Fibroblast of skin of right biceps (primary cell): ENCODE measurements at places on chromosomes 5 and 9.
A peak's percentile ranks its signal among the peaks of the same experiment; 100 is the strongest.

DNA sequence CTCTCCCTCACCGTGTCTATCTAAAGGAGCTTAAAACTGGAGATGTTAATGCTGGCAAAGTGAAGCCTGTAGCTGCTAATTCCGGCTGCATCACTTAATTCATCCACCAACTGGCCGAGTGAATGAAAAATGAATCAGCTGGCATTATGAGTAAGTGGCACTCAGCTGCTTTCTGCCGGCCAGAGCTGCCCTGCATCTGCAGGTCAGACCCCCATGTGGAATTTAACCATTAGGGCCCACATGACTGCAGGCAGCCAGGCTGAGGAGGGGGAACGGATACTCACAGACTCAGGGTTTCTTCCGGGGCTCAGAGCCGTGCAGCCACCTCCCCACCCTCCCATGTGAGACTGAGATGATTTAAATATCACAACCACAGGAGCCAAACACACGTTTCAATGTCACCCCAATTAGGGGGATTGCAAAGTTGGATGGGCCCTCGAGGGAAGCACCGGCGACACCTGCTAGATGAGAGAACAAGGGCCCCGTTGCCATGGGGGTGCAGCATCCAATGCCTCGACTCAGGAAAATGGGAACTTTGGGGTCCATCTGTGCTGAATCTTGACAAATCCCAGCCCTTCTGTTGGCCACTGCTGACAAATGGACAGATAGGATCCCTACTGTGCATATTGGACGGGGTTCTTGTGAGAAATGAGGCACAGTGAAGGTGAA lies 115.6 kb upstream of the ALDH1B1 start:
- DNase-seq = no peak

DNA sequence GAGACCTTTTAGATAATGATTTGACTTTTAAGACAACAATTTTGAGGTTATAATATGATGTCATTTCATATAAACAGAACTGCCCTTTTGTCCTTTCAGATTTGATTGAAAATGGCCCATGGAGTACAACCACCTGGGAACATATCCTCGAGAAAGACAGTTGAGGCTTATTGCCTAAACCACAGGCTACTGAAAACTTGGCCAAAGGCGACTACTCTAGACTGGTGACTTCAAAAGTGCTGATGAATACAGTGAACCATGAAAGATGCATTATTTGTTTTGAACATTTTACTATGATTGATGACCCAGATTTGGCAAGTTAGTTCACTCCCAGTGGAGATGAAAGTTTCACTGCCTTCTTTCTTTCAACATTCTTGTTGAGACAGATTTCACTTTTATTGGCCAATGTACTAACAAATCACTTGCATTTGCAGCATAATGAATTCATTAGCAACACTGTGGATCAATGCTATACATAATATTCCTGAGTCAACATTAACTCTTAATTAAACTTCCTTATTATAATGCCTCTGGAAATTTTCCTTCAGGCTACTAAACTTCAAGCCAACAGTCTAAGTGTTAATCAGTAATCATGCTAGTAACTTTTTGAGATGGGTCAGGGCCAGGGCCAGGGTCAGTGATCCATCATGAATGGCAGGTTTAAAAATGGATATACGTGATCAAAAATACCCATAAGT lies 480.3 kb downstream of the RAB3C start:
- DNase-seq = peak; percentile 67

- no peak for DNase-seq
Measured at GRCh38 chr5:1735320-1735970, 64.2 kb downstream of the MRPL36 start.

DNA sequence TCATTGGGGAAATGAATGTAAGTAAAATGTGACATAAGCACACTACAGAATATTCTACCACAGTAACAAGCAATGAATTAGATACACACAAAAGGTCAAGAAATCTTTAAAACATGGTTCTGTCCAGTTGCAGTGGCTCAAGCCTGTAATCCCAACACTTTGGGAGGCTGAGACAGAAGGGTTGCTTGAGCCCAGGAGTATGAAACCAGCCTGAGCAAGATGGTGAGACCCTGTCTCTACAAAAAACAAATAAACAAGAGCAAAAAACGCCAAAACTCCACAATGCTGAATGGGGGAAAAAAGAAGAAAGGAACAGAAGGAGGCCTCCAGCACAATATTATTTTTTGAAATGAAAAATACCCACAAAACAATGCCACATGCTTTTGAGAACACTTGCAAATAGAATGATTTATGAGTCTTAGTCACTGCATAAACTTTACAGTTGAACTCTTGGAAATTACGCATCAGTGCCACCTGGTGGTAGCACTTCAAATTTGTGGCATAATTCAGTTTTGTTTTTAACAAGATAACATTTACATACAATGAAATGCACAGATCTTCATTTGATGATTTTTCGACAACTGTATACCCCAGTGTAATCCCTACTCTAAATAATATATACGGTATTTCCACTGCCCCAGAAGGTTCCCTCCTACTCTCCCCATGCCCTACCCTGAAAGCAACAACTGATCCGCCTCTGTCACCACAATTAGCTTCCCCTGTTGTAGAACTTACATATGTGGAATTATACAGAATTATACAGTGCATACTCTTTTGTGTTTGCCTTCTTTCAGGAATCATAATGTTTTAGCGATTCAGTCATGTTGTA lies 14.4 kb upstream of the SPINK4 start:
- peak; percentile 78 for DNase-seq

GRCh38 chr5:115979201-115980041 lies 17.1 kb downstream of the LVRN start:
- no peak for DNase-seq

DNA sequence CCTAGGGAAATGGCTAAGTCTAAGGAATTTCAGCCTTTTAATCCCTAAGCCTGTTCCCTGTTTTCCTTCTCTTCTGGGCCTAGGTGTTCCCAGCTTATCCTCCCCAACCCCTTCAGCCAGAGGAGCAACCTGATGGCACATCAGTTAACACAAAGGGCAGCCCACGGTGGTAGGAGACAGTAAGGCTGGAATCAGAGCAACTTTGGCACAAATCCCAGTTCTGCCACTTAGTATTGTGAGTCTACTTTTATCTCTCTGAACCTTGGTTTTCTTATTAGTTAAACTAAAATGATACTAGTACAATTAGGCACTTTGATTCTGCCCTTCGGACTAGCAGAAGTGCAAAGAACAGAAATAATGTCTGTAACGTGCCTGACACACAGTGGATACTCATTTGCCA lies 246.8 kb downstream of the SAXO1 start:
- DNase-seq = no peak

DNA sequence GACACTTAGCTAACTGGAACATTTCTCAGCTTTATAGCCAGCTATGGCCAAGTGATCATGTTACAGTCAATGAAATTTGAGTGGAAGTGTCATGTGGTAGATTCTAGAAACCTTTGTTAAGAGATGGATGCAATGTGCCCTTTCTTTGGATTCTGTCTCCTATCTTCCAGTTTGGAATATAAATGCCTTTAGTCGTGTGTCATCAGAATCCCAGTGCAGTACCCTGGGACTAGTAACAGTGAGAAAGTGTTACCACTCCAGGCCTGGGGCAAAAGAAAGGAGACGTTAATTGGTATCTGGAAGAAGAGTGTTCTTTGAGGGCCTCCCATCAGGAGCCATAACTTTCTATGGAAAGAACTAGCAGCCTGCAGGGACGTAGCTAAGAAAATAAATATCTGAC lies 149.6 kb downstream of the SNX18 start:
- DNase-seq = no peak

DNA sequence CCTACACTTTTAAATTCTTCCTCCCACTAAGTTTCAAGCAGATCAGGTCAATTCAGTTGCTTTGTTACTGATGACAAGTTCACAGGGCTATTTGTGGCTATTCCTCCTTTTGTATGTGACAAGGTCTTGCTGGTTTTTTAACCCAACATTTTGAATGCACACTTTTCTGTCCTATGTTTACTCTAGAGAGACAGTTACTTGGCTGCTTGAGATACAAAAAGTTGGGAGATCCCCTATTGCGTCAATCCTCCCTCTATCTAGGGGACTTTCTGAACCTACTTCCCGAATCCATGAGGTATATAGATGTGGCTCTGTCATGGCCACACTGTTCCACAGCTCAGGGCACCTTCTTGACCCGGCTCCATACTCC lies 386.7 kb downstream of the NTRK2 start:
- no peak for DNase-seq

GRCh38 chr9:8855046-8855445 lies 1055.5 kb upstream of the DMAC1 start:
- peak; percentile 53 for DNase-seq

GRCh38 chr9:114678795-114679194 lies 3.2 kb downstream of the TEX48 start:
- DNase-seq = no peak

DNA sequence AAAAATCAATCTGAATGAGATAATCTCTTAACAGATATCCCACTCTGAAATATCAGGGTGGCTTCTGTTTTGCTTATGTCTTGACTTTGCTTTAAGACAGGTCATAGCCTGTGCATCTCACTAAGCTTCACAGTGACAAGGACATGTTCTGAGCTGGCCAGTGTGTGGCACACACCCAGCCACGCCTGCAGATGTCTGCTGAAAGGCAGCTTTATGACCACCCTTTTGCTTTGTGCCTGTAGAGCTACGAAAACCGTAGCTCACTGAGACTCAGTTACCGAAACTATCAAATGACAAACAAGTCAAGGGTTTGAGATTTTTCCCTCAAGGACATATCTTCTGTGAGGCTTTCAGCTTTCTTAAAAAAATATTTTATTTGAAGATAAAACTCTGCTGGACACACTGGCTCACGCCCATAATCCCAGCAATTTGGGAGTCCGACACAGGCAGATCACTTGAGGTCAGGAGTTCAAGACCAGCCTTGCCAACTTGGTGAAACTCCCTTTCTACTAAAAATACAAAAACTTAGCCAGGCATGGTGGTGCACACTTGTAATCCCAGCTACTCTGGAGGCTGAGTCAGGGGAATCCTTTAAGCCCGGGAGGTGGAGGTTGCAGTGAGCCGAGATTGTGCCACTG lies 233.2 kb downstream of the SPATA31A1 start:
- DNase-seq = no peak

GRCh38 chr9:133523106-133523505 lies 1.7 kb downstream of the MYMK start:
- DNase-seq = no peak

GRCh38 chr9:136399176-136400037 lies 563 bp downstream of the SNAPC4 start:
- DNase-seq = no peak

- DNase-seq = no peak
Measured at GRCh38 chr5:179227229-179227579, 118.1 kb downstream of the ADAMTS2 start.

DNA sequence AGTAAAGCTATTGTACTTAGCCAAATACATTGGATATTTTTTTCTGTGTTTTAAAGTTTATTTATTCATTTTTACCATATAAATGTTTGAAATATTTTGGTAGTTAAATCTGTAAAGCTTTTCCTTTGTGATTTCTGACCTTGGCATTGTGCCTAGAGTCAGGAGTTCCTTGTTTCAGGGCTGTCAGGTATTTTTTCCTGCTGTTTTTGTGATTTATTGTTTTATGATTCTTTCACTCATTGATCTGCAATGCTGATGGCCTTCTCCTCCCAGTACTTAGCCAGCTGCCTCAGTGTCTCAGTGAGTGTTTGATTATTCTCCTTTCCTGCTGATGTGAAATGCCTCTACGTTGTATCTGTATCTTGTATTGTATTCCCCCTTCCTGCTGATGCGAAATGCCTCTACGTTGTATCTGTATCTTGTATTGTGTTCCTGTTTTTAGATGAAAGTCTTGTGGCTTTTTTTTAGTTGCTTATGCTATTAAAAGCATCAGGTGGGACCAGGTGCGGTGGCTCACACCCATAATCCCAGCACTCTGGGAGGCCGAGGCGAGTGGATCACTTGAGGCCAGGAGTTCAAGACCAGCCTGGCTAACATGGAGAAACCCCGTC lies 61.0 kb downstream of the EHMT1 start:
- no peak for DNase-seq

DNA sequence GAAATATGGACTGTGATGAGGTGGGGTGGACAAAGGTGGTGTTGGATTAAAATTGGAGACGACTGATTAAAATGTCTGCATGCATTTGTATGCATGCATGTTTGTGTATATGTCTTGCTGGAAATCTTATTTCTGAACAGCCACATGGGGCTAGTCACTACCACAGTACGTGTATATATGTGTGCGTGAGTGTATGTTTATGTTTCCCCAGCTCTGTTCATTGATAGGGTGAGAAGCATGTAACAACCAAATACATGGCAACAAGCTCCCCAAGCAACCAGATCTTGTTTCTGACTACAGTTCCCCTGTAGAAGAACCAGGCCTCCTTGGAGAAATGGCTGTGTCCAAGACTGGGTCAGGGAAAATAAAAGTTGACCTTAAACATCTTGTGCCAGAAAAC lies 139.7 kb downstream of the GNA14 start:
- no peak for DNase-seq

GRCh38 chr9:4936277-4936676 lies 48.8 kb upstream of the JAK2 start:
- no peak for DNase-seq

DNA sequence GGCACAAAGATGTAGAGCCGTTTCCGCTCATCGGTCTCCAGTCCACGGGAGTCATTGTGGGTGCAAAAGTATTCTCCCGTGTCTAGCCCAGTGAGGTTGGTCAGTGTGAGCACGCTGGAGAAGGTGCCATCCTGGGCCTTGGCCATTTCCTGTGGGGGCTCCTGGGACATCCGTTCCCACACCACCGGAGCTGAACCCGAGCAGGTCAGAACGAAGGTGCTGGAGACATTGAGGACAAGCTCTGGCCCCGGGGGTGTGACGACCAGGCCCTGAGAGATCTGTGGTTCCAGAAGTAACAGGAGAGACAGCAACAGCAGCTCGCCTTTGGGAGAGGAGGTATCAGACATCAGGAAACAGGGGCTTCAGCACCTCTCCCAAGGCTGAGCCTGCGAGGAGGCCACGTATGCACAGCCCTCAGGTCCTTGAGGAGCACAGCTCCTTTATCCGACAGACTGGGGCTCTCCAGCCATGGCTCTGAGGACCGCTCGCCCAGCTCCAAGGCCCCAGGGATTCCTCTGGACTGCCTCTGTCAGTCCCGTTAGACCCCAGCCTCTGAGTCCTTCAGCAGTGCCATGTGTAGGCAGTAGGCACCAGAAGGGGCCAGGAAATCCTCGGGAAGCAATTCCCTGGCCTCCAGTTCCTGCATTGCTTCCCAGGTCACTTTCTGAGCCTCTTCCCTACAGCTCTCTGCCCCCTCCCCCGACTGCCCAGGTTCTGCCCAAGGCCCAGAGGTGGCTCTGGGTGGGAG lies 19.9 kb downstream of the PDGFRB start:
- no peak for DNase-seq

DNA sequence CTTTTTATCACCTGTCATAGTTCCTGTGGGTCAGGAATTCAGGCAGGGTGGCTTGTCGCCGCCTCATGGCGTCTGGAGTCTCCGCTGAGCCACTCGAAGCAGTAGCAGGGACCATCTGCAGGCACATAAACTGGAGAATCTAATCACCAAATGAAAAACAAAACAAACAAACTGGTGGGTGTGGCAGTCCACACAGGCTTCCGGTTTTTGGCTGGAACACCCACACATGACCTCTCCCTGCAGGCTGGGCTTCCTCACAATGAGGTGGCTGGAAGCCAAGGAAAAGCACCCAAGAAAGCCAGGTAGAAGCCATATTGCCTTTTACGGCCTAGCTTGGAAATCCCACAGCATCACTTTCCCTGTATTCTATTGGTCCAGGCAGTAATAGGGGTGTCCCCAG lies 197.0 kb downstream of the SYK start:
- no peak for DNase-seq
